ENCODE measurements at places on chromosomes 6 and 20.

- DNase-seq = no peak
These were observed 520.9 kb downstream of the CD83 start for GRCh38 chr6:14638435-14638905.

DNA sequence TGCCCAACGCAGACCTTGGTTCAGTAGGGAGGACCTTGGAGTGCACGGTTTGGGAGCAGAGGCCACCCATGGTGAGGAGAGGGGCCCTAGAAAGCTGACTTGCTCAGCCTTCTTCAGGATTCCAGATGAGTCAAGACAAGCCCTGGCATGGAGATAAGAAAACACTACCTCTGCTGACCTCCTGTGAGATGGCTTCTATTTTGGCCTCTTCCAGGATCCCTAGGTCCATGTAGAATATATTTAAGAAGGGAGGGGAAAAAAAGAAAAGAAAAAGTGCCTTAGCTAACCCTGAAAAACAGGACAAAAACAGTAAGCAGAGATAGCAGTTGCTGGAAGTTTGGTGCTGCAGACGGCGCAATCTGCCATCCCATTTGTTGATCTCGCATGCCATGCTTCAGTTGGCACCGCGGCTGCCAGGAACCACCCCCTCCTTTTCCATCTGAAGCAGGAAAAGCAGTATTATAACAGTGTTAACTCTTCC, 100.0 kb downstream of the ARMC2 start:
- no peak for DNase-seq

GRCh38 chr20:38547288-38548085, 33.5 kb upstream of the ADIG start:
- no peak for DNase-seq

GRCh38 chr20:10261702-10262101, 43.1 kb downstream of the SNAP25 start:
- no peak for DNase-seq

GRCh38 chr6:50087231-50087954, 37.7 kb upstream of the DEFB112 start:
- no peak for DNase-seq

DNA sequence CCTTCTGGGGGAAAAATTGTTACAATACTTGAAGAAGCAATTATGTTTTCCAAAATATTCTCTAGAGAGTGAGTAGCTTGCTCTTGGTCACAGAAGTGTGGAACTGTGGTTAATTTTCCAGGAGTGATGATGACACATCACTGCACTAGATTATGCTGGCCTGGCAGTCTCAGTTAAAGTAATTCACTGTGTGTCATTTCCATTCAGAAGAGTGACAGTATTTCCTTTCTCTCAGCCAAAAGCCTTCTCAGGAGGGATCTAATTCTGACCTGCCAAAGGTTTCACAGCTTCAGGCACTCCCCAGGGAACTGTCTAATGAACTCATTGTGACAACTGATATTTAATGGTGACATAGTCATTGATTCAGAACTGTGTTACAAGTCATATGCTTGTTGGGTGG, 517.5 kb downstream of the TBC1D32 start:
- DNase-seq = no peak

DNA sequence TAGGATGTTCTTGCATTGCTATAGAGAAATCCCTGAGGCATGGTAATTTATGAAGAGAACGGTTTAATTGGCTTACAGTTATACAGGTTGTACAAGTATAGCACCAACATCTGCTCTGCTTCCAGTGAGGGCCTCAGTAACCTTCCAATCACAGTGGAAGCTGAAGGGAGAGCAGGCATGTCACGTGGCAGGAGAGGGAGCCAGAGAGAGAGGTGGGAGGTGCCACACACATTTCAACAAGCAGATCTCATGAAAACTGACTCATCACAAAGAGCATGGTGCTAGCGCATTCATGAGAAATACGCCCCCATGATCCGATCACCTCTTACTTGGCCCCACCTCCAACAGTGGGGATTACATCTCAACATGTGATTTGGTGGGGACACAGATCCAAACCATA, 871.2 kb downstream of the TFAP2A start:
- no peak for DNase-seq

DNA sequence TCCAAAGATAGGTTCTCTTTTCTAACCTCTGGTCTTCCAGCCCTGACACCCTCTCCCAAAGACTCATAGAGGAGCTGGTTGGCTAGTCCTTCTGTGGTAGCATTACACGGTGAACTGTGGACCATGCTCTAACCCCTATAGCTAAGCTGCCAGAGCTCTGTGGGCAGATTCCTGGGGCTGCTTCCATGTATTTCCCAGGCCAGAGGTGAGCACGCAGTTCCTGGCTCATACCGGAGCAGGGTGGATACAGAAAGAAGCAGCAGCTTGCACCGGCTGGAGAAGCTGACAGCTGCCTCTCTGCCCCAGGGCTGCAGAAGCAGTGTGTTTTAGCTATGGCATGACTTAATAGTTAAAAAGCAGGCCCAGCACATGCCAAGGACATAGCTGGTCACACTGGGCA, 84.1 kb upstream of the FOXP4 start:
- DNase-seq = no peak

DNA sequence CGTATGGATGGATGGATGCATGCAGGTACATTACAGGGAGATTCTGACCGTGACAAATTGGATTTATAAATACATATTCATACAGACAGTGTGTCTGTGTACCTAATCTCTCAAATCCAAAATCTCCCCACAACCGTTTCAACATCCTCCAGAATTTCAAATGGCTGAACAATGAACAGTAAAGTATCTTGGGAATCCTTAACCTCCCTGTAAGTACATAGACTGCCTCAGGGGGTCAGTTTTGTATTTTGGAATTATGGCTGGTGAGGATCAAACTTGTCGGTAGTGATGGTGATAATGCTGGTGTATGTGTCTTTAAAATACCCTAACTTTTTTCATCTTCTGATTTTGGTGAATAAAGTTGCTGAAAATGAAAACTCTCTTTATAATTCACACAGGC, 246.2 kb downstream of the FOXC1 start:
- no peak for DNase-seq

DNA sequence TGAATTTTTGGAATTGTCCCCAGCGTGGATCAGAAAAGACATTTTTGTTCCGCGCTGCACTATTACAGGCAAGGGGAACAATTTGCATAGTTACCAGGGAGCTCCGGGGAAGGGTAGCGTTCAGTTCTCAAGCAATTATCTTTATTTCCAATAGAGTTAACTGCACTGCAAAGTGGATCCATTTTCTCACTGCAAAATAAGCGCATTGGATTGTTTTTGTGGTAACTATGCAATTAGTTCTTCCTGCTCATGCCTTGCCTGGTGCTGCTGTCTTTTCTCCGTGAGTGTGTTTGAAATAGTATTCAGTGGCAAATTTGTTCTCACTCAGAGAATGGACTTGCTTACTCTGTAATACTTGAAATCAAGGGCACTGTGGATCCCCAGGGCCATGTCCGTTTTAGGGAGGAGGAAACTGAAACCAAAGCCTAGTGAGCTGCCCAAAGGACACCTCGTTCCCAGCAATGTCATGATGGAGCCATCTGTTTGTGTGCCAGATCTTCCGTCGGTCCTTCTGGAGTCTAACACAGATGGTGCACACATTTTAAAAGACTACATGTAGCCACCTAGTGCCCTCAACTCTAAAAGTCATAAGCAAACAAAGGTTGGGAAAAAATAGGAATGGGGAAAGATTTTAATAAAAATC, 7.4 kb upstream of the PCK1 start:
- no peak for DNase-seq

- DNase-seq = no peak
These were observed 4.2 kb downstream of the CDK19 start for GRCh38 chr6:110810896-110811586.

- no peak for DNase-seq
These were observed 86.2 kb downstream of the CDS2 start for GRCh38 chr20:5212907-5213487.

GRCh38 chr6:138025528-138025978, 81.7 kb downstream of the PERP start:
- no peak for DNase-seq

DNA sequence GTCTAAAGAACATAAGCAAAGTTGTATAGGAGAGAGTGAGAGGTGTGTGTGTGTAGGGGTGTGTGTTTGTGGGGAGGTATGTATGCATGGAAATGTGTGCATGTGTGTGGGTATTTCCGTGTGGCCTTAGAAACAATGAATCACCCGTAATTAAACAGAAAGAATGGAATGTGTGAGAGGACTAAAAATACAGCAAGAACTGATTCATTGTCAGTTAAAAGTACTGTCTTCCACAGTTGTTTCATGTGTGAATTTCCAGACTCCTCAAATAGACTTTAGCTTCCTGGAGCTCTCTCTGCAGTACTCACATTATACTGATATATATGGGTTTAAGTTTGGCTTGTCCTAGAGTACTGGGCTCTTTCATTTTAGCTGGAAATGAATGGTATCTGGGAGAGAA, 145.7 kb downstream of the RIMS1 start:
- no peak for DNase-seq

DNA sequence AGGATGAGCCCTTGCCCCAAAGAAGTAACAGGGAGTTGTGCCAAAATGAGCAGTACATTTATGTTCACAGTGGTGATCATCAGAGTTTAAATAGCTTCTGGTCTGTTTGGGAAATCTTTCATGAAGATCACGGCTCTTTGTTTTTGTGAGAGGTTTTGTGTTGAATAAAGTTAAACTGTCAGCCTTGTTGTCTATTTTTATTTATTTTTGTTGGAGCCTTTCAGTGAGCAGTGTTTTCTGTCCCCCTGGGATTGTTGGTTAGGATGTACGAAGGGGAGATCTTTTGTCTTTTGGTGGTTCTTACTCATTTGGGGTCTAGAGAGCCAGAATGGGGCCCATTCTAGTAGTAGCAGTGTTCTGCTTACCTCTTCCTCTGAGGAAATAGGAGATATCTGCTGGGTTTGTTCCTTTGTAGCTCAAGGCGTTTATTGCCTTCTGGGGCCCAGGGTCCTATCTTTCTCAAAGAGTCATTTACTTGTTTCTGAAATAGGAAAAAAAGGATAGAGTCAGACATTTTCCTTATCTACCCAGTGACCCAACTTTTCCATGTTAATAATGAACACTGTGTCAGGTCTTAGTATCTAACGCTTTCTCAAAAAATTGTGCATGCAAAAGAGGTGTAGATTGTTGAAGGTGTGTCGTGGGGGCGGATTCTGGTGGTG, 157.4 kb downstream of the JARID2 start:
- DNase-seq = no peak

DNA sequence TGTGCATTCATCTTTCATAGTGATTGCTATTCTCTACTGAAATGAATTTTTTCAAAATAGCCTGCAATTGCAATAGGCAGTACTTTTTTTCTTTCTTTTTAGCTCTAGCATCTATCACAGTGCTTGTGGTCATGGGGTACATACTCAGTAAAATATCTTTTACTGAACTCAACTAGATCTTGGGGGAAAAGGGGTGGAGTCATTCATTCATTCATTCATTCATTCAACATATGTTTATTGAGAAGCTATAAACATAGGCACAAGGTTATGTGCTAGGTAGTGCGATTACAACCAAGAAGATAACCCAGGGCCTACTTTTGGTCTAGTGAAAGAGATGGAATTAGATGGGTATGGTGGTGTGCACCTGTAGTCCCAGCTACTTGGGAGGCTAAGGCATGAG, 1.4 kb upstream of the CDKAL1 start:
- DNase-seq = no peak

DNA sequence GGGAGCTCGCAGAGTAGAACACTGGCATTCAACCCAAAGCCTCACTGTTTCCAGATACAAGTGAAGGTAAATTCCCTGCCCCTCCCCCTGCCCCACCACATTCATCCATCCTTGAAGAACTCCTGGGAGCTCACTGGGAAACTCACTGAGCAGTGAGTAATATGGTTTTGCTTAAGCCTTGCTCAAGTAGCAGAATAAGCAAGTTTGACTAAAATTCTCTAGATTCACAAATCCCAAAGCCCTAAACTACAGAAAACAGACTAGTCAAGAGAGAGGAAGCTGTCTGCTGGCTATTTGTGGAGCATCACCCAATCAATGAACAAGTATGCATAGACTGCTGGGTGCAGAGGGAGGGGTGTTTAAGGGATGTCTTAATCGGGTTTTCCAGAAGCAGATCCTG, 82.1 kb downstream of the UNC5CL start:
- no peak for DNase-seq

- no peak for DNase-seq
These were observed 29.6 kb downstream of the GCNT2 start for GRCh38 chr6:10550764-10551163.

- no peak for DNase-seq
These were observed 644.2 kb upstream of the GJE1 start for GRCh38 chr6:141488488-141488887.

GRCh38 chr6:164015088-164015484, 600.6 kb downstream of the QKI start:
- peak; percentile 68 for DNase-seq

- DNase-seq = no peak
These were observed 239.1 kb downstream of the PRKN start for GRCh38 chr6:162488444-162488843.

DNA sequence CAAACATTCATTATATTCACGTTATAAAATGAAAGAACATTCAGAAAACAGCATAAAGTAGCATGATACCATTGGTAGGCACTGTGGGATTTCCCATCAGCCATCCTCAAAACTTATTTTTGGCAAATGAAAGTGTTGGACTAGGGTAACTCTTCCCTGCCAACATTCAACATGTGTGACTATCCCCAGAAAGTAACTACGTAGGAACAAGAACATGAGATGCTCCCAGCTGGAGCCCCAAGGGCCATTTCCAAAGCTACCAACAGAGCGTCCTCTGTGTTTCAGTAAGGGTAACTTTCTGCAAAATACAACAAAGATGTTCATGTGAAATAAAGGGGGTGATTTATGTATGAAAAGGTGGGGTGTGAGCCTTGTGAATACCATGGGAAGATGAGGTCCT, 28.4 kb upstream of the PTPN1 start:
- DNase-seq = no peak

GRCh38 chr20:40782043-40782368, 93.0 kb upstream of the MAFB start:
- DNase-seq = no peak

- no peak for DNase-seq
These were observed 64.2 kb downstream of the DLL1 start for GRCh38 chr6:170226647-170227046.

GRCh38 chr6:42075159-42075838, 25.0 kb downstream of the TAF8 start:
- no peak for DNase-seq

DNA sequence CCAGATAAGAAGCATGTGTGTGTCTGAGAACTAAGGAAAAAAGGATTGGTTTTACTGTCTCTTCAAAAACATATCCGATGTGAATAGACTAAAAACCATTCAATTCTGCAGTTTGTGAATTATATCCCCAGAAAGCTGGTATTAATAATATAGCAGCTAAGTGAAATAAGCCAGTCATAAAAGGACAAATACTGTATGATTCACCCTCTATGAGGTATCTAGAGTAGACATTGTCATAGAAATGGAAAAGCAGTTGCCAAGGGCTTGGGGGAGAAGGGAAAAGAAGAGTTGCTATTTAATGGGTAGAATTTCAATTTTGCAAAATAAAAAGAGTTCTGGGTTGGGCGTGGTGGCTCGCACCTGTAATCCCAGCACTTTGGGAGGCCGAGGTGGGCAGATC, 137.5 kb downstream of the ATXN1 start:
- DNase-seq = no peak

All from NCI-H1417 treated with DMSO at 0.1 percent for 48 hours (cell line).